ENCODE measurements at places on chromosomes 3 and 15.

DNA sequence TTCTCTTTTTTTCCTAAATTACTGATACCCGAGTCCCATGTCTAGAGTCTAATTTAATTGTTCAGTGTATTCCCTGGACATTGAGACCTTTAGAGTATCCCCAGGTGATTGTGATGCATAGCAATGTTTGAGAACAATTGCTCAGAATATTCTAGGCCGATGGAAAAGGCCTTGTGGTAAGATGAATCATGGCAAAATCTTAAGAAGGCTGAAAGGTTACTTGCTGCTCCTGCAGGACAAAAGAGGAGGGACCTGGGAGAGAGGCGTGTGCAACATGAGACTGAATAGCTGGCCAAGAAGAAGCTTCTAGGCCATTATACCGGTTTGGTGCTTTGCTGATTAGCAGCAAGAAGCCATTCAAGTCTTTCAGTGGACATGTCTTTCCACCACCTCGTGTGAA, 256.6 kb downstream of the ROBO2 start:
- no peak for DNase-seq

DNA sequence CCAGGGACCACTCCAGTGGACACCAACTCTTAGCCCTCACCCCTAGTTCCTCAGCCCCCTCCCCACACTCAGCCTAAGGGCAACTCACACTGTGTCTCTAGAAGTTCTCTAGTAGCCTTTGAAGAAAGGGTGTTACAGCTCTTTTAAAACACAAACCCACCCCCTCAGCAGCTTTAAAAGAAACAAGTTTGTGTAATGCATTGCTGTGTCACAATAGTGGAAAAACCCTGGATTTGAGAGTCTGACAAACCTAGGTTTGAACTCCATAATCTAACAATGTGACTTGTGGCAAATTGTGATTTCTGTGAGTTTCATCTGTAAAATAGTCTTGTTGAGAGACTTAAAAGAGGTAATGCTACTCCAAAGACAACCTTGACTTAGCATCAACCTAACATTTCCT, 54.0 kb downstream of the PLCH1 start:
- DNase-seq: no peak

DNA sequence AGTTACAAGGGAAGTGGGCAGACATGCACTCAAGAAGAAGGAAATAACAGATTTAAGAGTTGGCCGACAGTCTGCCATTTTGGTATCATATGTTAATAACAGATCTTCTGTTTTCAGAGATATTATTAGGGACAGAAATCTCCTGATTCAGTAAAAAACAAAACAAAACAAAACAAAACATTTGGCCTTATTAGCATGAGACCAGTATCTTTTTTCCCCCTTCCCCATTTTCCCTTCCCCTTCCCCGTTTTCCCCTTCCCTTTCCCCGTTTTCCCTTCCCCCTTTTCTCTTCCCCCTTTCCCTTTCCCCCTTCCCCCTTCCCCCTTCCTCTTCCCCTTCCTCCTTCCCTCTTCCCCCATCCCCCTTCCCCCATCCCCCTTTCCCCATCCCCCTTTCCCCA, 39.4 kb downstream of the BBS4 start:
- DNase-seq: no peak

GRCh38 chr3:14439501-14440167, 37.2 kb downstream of the SLC6A6 start:
- no peak for DNase-seq

DNA sequence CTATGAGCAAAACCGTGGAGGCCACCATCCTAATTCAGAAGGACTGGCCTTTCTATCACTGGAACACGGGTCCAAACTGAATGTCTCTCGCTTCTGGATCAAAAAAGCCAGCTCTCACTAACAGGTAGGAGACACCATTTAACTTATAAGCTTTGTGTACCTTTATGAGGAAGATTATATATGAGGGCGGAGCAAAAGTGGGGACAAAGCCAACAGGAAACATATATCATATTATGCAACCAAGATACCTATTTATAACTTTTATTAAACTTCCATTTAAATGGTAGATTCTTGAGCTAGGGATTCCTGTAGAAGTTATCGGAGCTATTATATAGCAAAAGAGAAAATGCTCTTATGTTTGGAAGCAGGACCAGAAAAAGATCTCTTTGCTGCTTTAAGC, 78.4 kb downstream of the IGF2BP2 start:
- DNase-seq: no peak

- DNase-seq: no peak
These were observed 25.1 kb downstream of the SHISA5 start for GRCh38 chr3:48478626-48479555.

GRCh38 chr3:171528102-171528501, 67.9 kb upstream of the TNIK start:
- DNase-seq: no peak

DNA sequence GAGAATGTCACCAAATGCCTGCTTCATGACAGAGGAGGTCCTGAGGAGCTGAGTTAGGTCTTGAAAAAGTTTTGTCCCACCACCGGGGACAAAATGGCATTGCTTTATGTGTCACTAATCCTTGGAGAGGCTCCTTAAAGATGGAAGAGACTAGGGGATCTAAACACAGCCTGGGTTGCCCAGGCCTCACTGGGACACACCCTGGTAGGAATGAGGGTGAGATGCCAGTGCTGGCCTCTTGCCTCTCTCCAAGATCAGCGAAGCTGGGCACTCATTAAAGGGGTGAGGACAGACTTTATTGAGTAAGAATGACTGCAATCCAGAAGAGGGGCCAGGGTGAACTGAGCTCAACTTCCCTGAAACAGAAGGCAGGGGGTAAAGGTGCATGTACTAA, 58.5 kb upstream of the KLF13 start:
- no peak for DNase-seq

DNA sequence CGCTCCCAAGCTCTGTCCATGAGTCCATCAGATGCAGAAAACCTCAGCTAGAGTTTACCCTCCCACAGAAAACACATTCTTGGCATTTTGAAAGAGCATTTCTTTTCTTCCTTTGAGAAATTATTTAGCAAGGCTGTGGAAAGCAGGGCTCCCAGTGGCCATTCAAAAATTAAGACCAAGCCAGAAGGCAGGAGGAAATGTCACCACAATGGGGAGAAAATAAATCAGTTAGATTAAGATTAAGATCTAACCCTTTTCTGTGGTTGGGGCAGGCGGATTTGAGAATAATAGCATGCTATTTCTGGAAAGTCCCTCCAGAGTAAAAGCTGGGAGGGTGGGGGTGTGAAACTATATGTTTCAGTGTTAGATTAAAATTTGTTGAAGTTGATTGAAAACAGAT, 20.2 kb downstream of the LRIG1 start:
- DNase-seq: no peak

GRCh38 chr15:56648311-56648710, 85.0 kb downstream of the ZNF280D start:
- no peak for DNase-seq

- no peak for DNase-seq
These were observed 210.8 kb upstream of the NR2E3 start for GRCh38 chr15:71599418-71600151.

DNA sequence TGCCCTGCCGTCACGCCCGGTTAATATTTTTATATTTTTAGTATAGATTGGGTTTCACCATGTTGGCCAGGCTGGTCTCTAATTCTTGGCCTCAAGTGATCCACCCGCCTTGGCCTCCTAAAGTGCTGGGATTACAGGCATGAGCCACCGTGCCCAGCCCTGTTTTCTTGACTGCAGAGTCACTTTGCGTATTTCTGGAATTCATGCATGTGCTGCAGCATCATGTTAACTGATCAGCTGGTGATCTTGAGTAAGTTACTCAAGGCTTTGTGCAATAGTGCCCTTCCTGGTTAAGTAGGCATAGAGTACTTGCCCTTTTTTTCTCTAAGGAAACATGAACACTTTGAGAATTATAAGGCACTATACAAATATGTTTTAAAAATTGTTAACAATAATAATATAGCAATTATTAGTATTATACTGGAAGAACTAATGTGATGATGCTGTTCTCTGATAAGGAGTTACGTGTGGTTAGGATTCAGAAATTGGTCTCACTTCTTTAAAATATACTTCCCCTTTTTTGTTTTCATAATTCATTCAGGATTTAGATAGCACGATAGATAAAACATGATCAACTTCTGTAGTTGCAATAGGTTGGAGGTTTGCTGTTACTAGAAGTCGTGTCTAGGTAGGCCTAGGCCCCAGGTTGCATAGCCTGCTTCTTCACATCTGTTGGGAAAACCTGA, 33.6 kb downstream of the GPR171 start:
- DNase-seq: no peak

GRCh38 chr15:40379853-40380252, 2.7 kb upstream of the KNSTRN start:
- no peak for DNase-seq

DNA sequence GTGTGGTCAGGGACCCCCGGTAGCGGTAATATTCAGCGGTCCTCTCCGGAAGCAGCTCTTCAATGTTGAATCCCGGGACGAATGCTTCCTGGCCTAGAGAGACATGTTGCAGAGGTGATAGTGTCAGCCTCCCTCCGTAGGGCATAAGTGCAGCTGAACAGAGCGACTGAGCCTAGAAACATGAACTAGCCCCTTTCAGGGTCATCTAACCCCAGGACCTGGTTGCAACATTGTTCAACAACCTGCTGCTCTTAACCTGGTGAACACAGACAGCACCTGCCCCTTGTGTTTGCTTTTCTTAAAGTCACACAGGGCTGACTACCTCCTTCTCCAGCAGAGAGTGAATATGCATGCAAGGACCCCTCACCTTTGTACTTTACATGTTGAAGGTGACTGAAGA, 41.3 kb downstream of the CA12 start:
- DNase-seq: no peak

DNA sequence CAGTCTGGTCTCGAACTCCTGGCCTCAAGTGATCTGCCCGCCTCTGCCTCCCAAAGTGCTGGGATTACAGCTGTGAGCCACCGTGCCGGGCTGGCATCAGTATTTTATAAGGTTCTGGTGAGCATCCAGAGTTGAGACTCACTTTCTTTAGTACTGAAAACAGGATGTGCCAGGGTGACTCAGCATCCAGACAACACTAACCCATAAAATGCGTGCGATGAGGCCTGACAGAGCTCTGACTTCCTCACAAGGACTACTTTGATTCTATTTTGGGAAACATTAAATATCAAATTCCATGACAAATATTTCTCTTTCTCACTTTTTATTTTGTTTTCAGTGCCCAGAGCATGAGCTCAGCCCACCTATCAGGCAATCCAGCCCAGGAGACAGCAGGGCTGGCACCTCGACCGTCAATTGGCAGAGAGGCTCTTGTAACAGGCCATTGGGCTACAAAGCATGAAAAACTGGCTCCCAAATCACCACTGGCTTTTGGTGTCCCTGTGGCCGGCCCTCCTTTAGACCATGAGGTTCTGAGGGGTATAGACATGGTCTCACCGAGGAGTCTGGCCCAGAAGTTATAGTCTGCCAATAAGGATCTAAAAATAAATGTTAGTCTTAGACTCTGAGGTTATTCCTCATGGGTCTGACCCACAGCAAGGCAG, 75.0 kb downstream of the FEM1B start:
- no peak for DNase-seq

- DNase-seq: no peak
These were observed 7.5 kb upstream of the C3orf80 start for GRCh38 chr3:160217675-160218074.

- no peak for DNase-seq
These were observed 979 bp downstream of the UNC13C start for GRCh38 chr15:53979051-53979788.

DNA sequence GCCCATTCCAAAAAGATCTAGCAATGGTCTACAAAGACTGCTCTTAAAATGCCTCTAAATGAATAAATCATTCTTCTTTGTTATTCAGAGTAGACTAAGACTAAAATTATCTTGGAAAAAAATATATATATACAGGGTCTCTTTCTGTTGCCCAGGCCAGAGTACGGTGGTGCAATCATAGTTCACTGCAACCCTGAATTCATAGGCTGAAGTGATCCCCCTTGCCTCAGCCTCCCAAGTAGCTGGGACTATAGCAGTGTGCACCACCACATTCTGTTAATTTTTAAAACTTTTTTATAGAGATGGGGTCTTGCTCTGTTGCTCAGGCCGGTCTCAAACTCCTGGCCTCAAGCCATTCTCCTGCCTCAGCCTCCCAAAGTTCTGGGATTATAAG, 18.7 kb downstream of the WWTR1 start:
- DNase-seq: no peak

GRCh38 chr3:177813322-177813721, 616.0 kb upstream of the TBL1XR1 start:
- DNase-seq: no peak

- DNase-seq: no peak
These were observed 392.8 kb downstream of the TIGIT start for GRCh38 chr3:114686621-114687020.

DNA sequence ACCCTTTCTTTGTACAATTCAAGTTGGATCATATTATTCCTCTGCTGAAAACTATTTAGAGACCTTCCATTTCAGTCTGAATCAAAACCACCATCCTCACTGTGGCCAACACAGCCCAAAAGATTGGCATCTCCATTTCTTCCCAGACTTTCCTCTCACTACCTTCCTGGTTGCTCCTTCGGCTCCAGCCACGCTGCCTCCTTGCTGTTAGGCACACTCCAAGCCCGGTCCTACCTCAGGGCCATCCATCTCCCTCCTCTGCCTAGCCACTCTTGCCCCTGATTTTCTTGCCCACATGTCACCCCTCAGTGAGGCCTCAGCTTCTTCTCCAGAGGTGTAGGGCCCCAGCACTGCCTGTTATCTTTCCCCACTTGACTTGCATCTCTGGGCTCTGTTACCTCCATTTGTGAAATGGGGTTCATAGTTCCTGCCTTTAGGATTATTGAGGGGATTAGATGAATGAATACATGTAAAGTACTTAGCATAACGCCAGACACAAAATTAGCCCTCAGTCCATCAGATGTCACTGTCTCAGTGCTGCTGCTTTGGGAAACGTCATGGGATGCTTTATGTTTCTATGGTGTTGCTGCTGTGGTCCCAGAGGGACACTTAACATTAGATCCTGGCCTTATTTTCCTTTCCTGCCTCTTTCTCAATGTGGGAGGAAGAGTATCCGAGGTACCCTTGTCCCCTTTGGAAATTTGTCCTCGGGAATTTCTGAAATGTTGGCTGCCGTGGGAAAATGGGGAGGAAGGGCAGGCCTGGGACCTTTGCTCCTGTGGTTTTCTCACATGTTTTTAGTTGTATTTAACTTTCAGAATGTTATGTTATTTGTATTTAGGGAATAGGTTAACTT, 31.3 kb downstream of the SNRK start:
- no peak for DNase-seq

DNA sequence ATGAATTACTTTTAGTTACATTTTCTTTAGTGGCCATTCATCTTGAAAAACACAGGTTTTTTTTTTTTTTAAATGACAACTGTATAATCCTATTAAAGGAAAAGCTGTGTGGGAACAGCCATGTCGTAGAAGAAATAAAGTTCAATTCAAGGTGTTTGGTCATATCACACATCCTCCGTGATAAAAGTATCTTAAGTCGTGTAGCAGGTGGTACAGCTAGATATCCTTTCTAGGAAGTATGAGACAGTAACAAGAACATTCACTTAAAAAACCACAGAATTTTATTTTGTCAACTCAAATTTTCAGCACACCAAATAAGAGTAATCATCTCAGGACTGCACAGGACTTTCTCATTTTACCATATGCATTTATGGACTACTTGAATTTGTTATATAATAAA, 16.1 kb downstream of the ZDHHC23 start:
- no peak for DNase-seq
